ENCODE measurements at places on chromosomes 2 and 18.

DNA sequence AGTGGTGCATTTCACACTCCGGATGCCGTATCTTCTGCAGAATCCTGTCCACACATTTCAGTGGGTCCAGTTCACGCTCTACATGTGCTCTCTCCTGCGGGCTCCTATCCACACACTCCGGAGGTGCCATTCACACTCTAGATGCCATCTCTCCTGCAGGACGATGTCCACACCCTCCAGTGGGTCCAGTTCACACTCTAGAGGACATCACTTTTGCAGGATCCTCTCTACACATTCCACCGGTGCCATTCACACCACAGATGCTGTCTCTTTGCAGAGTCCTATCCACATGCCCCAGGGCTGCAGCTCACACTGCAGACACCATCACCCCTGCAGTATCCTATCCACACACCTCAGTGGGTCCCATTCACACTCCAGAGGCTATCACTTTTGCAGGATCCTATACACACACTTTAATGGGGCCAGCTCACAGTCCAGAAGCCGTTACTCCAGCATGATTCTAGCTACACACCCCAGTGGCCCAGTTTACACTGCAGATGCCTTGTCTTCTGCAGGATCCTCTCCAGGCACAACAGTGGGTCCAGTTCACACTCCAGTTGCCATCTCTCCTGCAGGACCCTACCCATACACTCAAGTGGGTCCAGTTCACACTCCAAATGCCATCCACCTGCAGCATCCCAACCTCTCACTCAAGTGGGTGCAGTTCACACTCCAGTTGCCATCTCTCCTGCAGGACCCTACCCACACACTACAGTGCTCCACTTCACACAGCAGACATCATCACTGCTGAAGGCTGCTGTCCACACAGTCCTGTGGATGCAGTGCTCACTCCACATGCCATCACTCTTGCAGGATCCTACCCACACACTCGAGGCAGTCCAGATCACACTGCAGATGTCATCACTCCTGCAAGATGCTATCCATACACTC, 2.1 kb upstream of the PXDN start:
- no peak for DNase-seq

GRCh38 chr2:163856941-163857340, 121.1 kb upstream of the FIGN start:
- DNase-seq, result no peak

DNA sequence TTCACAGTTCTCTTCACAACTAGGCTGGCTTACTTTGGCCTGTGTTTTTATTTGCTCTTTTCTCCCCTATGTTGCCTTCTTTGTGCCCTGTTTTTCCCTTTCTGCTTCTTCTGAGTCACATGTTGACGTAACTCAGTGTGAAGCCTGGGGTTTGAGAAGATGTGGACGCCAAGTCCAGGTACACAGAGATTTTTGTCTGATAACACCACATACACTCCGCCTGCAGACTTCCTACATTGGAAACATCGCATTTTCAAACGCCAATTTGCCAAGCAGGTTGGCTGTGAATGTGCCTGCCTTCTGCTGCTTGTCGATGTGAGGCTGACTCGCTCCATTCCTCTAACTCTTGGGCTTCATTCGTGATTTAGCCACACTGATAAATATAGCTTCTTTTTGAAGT, 62.6 kb upstream of the FN1 start:
- no peak for DNase-seq

DNA sequence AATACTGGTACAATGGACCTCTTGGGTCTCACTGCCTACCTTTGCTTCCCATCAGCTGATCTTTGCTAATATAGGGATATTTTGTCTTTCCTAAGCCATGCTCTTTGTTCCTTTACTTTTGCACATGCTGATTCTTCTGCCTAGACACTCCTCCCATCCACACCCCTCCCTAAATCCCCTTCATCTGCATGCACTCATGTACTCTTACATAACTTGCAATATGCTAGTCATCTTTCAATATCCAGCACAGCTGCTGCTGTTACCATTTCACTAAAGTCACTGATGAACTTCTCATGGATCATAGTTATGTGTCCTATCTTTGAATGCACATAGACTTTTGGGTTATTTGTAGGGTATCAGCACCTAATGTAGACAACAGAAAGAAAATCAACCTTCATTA, 18.5 kb upstream of the DTNA start:
- DNase-seq, result no peak

DNA sequence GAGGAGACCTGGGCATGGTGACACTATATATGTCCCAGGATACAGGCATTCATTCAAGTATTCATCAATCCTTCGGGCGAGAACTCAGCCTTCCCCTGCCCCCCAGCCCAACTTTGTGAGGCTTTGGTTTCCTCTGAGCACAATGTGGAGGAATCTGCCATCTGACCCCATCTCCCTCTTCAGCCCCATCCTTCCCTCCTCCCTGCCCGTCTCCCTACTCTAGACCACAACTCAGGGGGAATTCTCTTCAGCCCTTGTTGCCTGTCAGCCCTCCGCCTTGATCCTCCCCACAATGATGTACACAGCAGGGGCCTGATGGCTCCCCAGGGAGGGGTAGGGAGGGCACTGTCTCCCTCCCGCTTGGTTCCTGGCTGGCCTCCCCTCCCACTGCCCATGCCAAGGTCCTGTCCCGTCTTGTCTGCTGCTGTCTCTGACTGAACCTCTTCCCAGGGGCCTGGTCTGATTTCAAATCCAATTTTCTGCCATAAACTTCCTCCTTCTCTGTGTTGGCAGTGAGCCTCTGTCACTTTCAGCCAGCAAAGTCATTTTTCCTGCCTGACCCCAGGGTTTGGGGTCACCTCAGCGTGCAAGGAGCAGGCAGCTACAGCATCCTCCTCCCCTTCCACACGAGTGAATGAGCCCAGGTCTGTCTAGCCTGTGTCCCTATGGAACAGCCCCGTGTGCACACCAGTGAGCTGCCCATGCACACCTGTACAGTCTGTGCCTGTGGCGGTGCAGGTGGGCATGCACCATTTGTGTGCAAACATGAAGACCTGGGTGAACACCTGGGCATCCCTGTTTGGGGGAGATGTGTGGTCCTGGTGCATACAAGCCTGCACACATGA, 197.3 kb downstream of the CELF4 start:
- DNase-seq, result no peak

GRCh38 chr18:79136742-79137141, 67.5 kb downstream of the ATP9B start:
- DNase-seq, result no peak

- DNase-seq, result no peak
These were observed 33.1 kb upstream of the HDAC4 start for GRCh38 chr2:239433777-239434403.

GRCh38 chr18:62389761-62390481, 64.8 kb downstream of the TNFRSF11A start:
- DNase-seq, result no peak

DNA sequence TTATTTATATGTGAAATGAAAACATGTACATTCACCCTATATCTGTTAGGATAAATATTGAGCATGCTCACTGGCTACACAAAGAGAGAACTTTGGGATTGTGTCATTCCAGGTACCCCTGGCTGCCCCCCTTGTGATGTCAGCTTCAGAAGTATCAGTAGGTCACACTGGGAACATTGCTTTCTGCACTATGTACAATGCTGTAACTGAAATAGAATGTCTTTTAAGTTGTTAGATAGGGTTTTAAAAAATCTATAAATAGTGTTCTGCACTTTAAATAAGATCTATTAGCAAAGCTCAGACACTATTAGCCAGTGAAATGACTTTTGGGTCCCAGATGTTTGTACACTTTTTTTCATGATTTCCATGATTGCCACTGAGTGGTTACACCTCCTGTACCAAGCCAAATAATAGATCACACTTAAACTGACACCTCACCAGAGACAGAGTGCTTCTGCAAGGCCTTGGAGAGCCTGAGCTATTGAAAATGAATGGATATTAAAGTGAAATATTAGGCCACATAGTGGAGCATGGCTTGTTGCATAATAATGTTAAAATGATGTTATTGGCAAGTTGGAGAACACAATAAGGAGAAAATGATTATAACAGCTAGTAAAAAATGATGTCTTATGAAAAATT, 297.0 kb upstream of the NXPH2 start:
- no peak for DNase-seq

GRCh38 chr2:64653109-64654062, at the start of gene SERTAD2:
Gene SERTAD2, minus strand, starts transcription at chr2:64653913. Its CDS starts 17,042 bp downstream, at chr2:64636871.
- peak; percentile 56 for DNase-seq

GRCh38 chr18:58586886-58587285, 42.0 kb downstream of the ALPK2 start:
- DNase-seq, result no peak

- no peak for DNase-seq
These were observed 32.3 kb downstream of the DNMT3A start for GRCh38 chr2:25309402-25309801.

DNA sequence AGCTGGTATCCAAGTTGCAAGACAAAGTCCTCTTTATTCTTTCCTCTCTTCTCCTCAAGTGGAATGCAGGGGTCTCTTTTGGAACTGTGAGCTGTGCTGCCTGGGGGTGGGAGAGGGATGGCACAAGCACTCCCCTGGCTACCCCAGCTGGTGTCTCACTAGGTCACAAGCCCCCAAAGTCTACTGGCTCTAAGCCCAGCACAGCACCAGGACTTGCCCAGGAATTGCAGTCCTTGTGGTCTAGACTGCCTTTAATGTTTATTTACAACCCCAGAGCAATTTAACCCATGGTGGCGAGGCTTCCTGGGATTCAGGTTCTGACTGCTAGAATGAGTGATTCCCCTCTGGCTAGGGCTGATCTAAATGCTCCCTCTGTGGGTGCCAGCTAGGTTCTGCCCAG, 199.0 kb upstream of the STK17B start:
- DNase-seq, result no peak

DNA sequence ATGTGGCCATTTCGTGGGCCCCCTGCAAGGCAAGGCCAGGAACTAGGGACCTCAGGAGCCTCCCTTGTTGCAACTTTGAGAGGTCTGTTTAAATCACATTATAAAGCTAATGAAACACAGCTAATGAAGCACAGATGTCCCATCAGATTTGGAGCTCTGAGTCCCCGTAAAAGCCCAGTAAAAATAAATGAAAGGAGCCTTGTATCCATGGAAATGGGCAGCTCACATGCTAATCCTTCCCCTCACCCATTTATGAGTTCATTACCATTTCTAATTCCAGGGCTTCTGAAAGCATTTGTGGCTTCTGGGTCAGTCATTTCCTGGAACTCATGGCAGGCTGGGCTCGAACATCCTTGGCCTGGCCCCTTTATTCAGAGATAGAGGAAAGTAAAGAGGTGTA, 274.8 kb downstream of the SS18 start:
- no peak for DNase-seq

DNA sequence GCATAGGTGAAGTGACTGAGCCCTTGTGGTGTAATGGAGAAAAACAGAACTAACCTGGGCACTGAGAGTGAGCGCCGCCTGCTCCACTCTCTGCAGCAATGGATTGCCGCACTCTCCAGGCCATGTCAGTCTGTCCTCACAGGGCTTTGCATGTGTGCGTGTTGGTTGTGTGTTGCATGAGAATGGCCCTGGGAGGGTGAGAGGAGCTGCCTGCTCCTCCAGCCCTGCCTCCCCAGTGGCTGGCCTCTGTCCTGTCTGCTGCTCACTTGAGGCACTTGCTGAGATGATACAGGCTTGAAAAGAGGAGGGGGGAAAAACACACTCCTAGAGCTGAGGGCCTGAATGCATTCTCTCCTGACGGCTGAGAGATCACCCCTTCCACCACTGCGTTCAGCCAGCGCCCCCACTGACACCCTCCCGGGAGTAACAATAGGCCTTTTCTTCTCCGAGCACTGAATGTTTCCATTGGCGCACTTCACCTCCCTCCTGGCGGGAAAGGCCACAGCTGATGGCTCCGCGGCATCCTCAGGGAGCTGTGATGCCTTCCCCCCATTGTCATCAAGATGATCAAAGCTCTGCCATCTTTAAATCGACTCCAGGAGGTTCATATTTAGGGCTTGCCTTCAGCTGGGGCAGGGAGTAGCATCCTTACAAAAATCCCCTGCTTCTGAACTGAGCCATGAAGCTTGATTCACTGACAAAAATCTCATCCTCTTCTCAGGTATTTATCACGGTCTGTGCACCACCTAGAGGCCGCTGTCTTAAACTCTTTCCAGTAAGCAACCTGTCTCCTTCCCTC, 49.9 kb upstream of the DAPL1 start:
- DNase-seq, result no peak

- DNase-seq, result no peak
These were observed 58.6 kb downstream of the ZEB2 start for GRCh38 chr2:144461308-144461766.

DNA sequence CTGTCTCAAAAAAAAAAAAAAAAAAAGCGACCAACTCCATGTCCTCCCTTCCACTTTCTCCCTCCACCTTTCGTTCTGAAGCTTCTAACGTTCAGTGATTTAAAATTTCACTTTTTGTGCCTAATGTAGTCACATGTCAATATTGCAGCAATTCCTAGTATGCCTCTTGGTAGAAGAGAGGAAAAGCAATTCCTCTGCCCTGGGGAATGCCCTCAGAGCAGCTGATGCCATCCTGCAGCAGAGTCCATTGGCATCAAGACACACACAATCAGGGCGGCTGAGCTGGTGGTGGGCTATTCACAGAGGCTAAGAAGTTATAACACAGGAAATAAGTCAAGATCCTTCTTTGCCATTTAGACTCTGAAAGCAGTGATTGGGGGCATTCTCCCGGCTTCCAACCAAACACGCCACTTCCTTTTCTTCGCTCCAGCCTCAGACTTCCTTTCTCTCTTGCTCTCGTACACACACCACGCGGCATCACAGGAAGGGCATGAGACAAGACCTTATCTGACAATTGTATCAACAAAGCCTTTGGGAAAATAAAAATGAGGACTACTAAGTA, 71.9 kb downstream of the MOGAT1 start:
- DNase-seq, result no peak

- DNase-seq, result no peak
These were observed 323.2 kb downstream of the PLCL1 start for GRCh38 chr2:198127627-198128026.

DNA sequence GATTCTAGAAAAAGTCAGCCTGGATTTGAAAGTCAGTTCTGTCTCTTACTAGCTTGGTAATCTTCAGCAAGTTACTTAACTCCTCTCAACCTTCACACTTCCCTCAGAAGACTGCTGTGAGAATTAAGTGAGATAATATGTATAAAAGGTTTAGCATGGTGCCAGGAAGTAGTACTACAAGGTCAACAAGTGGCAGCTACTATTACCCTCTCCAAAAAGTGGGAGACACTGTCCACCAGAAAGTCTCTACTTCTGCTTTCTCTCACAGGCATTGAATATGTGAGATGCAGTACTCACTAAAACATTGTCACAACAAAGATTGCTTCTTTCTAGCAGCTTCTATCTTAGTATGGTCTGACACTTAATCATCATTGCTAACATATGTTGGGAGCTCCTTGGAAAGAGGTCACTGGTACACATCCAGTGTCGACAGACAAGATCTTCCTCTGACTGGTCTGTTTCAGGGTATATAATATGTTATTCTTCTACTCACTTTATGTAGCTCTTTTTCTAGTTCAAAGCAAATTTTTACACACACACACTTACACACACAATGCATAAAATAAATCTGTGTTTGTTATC, 47.9 kb downstream of the DOCK10 start:
- no peak for DNase-seq

GRCh38 chr18:29157057-29157780, 980.3 kb upstream of the CDH2 start:
- DNase-seq, result no peak

Measured in NCI-H446 treated with DMSO at 0.1 percent for 48 hours (cell line).